ENCODE measurements at places on chromosomes 5 and 9.

DNA sequence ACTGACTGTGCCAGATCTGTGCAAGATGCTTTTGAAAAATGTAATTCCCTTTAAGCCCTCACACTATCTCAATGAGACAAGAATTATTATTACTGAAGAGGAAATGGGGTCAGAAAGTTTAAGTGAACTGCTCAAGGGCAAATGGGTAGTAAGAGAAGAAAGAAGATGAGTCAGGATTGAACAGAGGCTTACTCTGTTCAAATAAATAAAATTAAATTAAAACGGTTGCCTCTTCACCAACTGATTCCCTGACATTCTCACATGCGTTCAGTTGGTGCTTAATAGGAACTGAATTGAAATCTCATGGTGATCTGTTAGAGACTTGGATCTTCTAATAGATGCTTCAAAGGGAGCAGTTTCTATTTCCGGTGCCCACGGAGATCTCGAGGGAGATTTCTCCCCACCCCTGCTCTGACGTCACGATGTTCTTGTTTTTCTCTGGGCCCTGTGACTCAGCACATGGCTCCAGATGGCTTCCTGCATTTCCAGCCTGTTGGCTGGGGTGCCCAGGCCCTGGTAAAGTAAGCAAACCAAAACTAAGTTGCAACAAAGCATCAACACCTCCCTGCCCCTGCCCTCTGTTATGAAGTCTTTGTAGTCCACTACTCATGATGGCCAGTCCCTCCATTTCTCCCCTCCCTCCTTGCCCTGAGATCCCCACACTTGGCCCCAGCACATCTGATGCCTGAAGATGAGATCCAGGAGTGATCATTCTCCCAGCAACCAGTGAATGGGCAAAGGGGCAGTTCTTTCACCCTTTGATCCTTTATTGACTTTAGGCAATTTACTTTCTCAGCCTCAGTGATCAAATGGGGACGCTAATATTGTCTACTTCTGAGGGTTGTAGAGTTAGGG lies 106.1 kb upstream of the CPEB4 start:
- no peak for DNase-seq

DNA sequence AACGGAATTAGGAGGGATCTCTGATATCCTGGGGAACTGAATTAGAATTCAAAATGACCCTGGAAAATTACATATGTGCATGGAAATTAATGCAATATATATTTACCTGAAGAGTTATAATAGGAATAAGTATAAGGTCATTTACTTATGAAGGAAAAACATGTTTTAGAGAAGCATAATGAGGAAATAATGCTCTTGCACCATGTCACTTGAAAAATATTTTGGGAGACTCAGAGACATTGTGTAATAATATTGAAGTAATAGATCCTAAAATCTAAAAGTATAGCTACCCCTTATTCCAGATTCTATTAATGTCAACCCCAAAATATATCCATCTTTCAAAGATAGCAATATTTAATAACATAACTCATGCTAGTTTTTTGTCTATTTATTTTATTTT lies 28.4 kb downstream of the SPZ1 start:
- no peak for DNase-seq

GRCh38 chr5:152593388-152593787 lies 188.3 kb upstream of the NMUR2 start:
- DNase-seq = peak; percentile 10

DNA sequence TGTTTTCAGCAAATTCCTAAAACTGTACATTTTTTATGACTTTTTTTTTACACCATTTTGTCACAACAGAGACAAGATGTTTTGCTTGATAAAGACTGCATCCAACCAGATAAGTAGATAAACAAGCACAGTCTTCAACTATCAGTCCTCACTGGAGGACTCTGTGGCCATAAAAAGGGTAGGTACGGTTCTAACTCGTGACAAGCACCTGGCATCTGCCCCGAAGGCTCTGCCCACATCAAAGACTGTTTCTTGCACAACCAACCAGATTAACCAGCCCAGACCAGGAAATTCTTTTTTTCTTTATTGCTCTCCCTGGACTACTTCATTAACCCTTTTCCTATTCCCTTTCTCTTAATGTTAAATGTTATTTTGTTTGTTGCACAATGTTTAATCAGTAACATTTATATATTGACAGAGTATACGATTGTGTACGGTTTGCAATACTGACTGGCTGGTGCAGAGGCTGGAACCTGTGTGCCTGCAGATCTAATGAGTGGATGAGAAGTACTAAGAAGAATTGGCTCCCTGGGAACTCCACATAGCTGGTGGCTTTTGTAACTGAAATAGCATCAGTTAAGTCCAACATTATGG lies 74.1 kb downstream of the SERINC5 start:
- DNase-seq = peak; percentile 90

GRCh38 chr9:69757996-69758675 lies 1.7 kb downstream of the PTAR1 start:
- DNase-seq = no peak

GRCh38 chr5:147393874-147394672 lies 115.8 kb downstream of the DPYSL3 start:
- DNase-seq = no peak

DNA sequence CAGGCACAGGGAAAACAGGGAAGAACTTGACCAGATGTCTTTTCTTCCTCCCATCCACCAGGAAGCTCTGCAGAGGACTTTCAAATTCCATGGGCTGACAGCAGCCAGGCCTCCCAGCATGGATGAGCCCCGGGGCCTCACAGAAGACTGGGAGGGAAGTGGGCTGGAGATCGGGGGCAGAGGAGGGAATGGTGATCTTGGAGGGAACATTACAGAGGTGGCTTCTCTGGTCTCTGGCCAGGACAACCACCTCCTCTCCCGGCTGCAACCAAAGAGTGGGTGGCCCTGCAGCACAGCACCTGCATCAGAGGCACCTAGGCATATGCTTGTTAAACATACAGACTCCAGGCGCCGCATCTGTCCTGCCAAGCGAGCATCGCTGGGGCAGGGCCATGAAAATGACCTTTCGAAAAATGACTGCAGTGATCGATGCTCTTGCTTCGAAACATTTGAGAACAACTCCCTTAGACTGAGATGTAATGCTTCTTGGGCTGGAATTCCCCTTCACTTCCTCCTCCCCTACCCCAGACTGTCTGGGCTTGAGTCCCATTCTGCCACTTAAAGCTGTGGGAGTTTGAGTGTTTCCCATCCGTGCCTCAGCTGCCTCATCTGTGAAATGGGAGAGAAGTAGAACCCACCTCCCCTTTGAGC lies 68.7 kb upstream of the UNC5A start:
- no peak for DNase-seq

GRCh38 chr9:106075960-106076327 lies 381.6 kb downstream of the TMEM38B start:
- no peak for DNase-seq

- no peak for DNase-seq
These were observed 133.1 kb downstream of the HSD17B3 start for GRCh38 chr9:96168882-96169281.

DNA sequence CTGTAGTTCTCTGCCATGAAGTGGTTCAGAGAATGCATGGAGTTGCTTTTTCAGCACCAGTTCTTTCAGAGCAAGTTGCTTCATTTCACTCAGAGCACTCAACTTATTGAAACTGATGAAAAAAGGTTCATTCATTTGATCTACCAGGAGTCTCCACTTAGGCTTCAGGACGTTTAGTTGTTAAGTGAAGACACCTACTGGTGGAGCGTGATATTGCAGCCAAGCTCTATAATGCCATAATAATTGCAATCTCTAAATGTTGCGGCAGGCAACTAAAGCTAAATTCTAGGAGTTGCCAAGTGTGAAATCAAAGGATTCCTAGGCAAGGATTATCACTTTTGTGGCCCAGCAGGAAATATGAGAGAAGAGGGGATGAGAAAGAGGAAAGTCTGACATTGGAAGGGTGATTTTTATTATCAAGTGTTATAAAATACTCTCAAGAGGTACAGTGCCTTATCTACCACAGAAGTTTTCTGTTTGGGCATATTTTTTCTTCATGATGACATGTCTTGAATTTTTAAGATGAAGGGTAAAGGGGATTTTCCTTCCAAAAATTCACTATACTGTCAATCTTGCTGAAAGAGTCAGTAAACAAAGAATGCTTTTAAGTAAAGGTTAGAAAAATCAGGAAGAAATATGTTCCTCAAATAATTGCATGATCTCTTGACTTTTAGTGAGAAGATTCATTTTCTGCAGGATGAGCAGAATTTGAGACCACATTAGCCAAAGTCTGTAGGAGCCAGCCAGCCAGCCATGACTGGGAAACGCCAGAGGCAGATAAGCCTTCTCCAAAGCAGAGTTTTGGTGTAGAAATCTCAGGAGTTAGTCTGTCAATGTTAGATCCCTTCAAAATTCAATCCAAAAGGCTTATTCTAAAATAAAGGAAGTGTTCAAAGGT lies 83.4 kb downstream of the SH3PXD2B start:
- peak; percentile 30 for DNase-seq

- no peak for DNase-seq
These were observed 383.3 kb upstream of the RPS23 start for GRCh38 chr5:82661462-82661861.

- DNase-seq = no peak
These were observed 324.3 kb upstream of the SEMA6A start for GRCh38 chr5:116898917-116899316.

GRCh38 chr5:121763665-121764064 lies 88.0 kb upstream of the FTMT start:
- no peak for DNase-seq

DNA sequence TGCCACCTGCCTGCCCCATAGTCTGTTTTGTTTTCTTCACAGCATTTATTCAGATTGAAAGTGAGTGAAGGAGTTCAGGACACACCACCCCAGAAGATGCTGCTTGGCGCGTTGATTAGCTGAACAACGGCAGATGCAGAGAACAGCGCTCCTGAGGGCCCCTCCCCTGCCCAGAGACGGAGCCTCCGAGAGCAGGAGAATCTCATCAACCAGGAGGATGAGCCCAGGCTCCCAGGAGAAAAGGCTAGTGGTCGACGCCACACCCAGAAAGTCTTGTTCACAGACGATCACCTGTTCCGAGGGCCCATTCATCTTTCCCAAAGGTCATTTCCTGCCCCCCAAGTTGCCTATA lies 180.4 kb upstream of the PPP1R26 start:
- no peak for DNase-seq

GRCh38 chr9:13809401-13809800 lies 504.5 kb downstream of the NFIB start:
- no peak for DNase-seq

DNA sequence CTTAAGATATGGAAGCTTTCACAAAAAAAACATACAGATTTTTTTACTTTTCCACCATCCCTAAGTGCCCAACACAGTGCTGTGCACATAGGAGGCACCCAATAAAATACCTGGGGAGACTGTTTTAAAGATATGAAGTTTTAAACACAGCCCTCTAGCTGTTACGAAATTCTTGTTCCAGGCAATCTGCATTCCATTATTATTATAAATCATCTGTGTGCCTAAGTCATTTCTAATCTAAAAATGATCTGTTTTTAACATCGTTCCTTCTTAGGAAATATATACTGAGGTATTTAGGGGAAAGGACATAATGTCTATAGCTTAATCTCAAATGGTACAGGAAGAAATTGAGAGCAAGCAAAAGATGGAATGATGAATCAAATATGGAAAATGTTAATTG lies 32.7 kb upstream of the ISCA1 start:
- no peak for DNase-seq

GRCh38 chr9:87065981-87066380 lies 118.7 kb upstream of the GAS1 start:
- DNase-seq = no peak

DNA sequence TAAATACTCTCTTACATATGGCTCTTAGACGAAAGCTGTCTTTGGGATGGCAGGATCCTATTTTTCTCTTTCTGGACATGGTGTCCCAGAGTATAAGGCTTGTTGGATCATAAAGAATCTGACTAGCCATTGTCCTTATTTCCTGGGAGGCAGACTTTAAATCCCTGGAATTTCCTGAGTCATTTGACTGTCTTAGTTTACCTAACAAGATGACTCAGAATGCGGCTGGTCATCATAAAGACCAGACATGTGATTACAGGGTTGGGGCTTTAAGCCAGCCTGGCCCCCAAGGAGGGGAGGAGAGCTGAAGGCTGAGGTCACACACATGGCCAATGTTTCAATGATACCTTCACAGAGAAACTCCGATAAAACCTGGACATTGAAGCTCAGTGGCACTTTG lies 37.2 kb downstream of the FAM240B start:
- peak; percentile 54 for DNase-seq

- no peak for DNase-seq
These were observed 19.1 kb downstream of the TPPP start for GRCh38 chr5:673831-674629.

- DNase-seq = no peak
These were observed 325.6 kb downstream of the ZSWIM6 start for GRCh38 chr5:61657686-61658085.

DNA sequence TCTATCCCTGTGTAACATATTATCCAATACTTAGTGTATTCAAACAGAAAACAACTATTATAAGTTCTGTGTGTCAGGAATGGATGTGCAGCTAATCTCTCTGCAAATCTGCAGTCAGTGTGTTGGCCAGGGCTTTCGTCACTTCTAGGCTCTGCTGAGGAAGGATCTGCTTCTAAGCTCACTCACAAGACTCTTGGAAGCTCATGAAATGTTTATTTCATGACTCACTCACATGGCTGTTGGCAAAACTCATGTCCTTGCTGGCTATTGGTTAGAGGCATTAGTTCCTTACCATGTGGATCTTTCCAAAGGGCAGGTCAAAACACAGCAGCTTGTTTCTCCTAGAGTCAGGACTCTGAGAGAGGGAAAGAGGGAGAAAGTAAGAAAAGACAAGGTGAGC lies 367.4 kb upstream of the SMARCA2 start:
- no peak for DNase-seq

- DNase-seq = no peak
These were observed 230.9 kb upstream of the MSX2 start for GRCh38 chr5:174493530-174493929.

DNA sequence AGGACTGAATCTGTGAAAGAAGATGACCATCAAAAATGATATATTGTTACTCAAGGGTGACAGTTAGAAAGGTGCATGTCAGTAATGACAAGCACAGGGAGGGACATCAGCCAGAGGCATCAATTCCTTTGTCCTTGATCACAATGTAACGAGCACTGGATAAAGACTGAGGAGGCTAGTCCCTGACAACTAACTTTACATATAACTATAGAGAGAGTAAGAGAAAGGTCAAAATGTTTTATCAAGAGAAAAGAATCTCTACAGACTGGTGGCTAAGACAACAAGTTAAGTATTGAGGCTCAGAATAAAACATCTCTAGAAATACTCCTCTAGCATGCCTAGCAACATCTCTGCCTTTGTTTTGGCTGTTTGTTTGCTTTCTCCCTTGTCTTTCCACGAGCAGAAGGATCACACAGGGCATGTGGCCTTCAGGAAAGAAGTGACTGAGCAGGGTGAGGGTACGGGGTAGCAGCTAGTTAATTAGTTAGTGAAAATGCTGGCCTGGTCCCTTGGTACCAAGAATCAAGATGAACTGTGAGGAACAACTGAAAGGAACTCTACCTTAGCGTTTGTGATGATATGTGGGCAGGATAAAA lies 724.1 kb upstream of the MEF2C start:
- no peak for DNase-seq

- no peak for DNase-seq
These were observed 19.0 kb upstream of the POC5 start for GRCh38 chr5:75736273-75736672.

Data from HepG2 (cell line).